ENCODE measurements at places on chromosomes 6 and 20.

GRCh38 chr20:9483131-9483530 is 31.3 kb upstream of the LAMP5 start:
- no peak for DNase-seq

DNA sequence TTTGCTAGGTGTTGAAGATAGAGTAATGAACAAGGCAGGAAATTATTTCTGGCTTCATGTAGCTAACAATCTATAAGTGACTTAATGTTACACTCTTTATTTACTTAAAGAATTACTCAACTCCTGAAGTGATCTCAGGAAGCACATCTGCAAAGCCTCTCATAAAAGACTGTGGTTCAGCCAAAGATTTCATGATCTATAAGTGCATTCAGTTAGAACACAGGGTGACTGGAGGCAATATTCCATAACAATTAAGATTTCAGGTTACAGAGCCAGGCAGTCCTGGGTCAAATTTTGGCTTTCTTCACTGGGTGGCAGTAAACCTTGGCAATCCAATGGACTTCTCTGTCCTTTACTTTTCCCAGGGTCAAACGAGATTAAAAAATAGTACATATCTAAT is 204.0 kb downstream of the TPBG start:
- DNase-seq = no peak

- no peak for DNase-seq
Measured at GRCh38 chr6:36609582-36609981, 15.4 kb downstream of the SRSF3 start.

DNA sequence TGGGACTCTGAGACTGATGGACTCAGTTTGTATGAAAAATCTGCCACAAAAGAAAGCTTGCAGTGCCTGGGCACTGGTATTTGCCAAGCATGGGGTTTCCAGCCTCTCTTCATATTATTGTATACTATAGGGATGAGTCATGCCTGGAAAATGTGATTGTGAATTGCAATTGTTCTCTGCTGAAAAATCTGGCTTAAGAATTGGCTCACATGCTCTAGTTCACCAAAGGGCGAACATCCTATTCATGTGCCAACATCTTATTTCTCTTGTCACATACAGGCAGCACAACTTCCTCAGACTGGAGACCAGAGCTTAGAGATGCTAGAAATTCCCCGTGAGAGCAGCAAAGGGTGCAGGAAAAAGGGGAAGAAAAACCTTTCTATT is 103.6 kb upstream of the KCNK16 start:
- no peak for DNase-seq

GRCh38 chr6:8400663-8401062 is 34.7 kb downstream of the SLC35B3 start:
- DNase-seq = no peak

GRCh38 chr20:2637246-2637645 is 15.2 kb upstream of the NOP56 start:
- DNase-seq = no peak

- DNase-seq = no peak
Measured at GRCh38 chr20:22568872-22569344, 15.5 kb downstream of the FOXA2 start.

DNA sequence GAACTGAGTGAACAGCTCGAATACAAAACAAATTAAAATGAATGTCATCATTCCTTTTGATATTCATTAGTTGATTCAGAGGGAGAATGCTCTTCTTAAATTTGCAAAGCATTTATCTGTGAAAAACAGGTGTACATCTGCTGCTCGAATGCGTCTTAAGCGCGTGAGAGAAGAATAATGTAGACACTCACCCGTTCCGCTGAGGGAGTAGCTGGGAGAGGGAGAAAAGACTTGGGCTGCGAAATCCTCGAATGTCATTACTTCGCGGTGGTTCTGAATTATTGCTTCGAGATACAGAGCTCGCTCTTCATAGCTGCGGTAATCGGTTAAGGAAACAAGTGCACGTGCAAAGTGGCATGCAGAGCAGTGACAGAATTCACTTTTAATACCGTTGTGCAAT is 43.9 kb downstream of the INSM1 start:
- peak; percentile 36 for DNase-seq

DNA sequence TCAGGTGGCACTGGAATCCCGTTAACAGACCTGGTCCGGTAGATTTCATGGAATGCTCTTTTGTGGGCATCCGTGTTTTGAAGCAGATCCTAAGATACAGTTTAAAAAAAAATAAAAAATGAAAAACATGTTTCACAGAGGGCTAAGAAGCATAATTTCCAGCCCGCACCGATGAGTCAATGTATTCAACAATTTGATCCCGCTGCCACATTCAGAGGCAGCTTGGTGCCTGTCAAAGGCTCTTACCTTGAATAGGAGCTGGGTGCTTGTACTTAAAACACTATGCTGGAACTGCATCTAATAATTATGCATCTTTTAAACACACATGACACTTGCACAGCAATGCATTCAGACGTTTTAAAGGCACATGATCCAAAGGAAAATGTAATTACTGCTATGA is 164.8 kb downstream of the SYNE1 start:
- peak; percentile 56 for DNase-seq
